Thymus (tissue), 14 donors: ENCODE measurements at places on chromosomes 1 and 21. TPM values are rescaled to one million over a fixed set of nuclear protein-coding genes. Genes with fewer than 3 reads are reported as not detected.

DNA sequence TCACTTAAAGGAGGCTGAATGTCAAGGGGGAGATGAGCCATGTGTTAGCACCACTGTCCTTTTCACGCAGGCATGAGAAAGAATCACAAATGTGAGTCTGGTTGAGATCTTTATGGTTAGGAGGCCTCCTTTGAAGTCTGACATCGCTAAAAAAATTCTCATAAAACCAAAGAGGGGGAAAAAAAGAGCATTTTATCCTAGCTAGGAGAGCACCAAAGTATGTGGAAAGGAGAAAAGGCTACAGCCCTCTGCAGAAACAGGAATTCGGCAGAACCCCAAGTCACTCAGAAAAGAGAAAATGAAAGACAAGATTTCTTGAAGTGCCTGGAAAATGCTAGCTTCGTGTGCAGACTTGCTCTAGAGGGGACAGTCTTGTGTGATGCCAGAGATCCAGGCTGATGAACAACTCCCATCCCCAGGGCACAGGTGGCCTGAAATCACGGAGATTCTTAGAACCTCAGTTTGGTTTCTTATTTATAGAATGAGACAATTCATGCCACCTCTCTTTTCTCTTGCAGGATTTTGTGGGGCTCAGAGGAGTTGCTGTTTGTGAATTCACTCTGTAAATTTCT is 61.5 kb downstream of the RUNX1 start:
- peaks cover 62% of the 10 kb centered on the region for H3K4me1 ChIP-seq
- H3K4me3 ChIP-seq = peak overlapping the region; percentile 6
- peak overlapping the region; percentile 77 for H3K27ac ChIP-seq
- H3K27me3 ChIP-seq = no peaks in the 10 kb centered on the region

DNA sequence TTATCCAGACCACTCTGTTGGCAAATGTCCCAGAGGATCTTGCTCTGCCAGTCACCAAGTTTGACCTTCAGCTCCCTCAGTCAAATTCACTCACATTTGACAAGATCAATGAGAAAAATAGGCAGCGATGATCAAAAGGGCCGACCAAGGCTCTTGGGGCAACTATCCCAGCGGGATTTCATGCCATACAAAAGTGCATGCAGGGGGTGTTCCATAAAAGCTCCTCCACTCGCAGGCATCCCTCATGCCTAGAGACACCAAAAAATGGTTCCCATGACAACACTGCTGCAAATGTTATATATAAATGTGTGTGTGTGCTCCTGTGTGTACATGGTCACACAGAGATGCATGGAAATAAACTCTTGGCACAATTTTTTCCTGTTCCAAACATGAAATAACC is 16.2 kb upstream of the EIF4G3 start:
- H3K27ac ChIP-seq = no peak overlapping the region
- no peak overlapping the region for H3K4me3 ChIP-seq
- no peaks in the 10 kb centered on the region for H3K36me3 ChIP-seq
- no peak for DNase-seq
- H3K4me1 ChIP-seq = no peaks in the 10 kb centered on the region
- no peaks in the 10 kb centered on the region for H3K27me3 ChIP-seq

- H3K4me3 ChIP-seq = no peak overlapping the region
- no peaks in the 10 kb centered on the region for H3K27me3 ChIP-seq
- no peak for DNase-seq
- H3K36me3 ChIP-seq = no peaks in the 10 kb centered on the region
- no peaks in the 10 kb centered on the region for H3K4me1 ChIP-seq
Observed at GRCh38 chr1:94980582-94981574, 54.0 kb upstream of the CNN3 start.

DNA sequence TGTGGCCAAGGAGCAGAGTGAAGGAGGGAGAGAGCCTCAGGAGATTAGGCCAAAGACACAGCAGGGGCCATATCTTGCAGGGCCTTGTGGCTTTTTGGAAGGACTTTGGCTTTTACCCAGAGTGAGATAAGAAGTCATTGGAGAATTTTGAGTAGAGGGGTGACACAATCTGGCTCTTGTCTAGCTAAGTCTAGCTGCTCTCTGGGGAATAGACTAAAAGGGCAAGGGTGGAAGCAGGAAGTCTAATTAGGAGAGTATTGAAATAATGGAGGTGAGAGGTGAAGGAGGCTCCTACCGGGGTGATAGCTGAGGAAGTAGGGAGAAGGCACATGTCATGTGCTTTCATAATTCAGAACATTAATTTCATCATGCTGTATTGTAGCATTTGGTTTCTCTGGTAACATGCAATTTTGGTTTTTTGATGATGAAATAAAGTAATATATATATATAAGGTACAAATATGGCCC is 34.3 kb upstream of the KCNA3 start:
- H3K36me3 ChIP-seq = no peaks in the 10 kb centered on the region
- H3K4me3 ChIP-seq = no peak overlapping the region
- peaks cover 2% of the 10 kb centered on the region for H3K27me3 ChIP-seq
- no peaks in the 10 kb centered on the region for H3K4me1 ChIP-seq

CLEC20A gene
- total RNA-seq = 0.28 TPM
